ENCODE measurements at places on chromosomes 4 and X.
A peak's percentile ranks its signal among the peaks of the same experiment; 100 is the strongest.

DNA sequence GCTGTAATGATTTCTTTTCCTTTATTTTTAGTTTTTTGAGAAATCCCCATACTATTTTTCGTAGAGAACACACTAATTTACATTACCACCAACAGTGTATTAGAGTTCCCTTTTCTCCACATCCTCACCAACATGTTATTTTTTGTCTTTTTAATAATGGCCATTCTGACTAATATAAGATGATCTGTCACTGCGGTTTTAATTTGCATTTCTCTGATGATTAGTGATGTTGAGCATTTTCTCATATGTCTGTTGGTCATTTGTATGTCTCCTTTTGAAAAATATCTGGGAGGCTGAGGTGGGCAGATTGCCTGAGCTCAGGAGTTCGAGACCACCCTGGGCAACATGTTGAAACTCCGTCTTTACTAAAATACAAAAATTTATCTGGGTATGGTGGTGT, 30.2 kb downstream of the SPINK2 start:
- no peak for DNase-seq

DNA sequence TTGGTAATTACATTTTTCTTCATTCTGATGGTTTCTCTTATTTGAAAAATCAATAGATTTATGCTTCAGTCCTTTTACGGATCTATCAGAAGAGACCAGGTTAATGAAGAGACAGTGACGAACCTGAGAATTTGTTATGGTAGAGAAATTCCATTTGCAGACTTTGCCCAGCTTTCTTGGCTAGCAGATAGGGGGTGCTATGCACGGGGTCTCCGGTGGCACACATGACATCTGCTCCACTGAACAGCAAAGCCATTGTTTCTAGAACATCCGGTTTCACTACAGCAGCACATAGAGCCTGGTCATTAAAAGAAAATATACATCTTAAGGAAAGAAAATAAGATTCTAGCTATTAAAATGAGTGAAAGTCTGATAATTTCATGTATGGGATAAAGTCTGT, 85.1 kb downstream of the ARAP2 start:
- no peak for DNase-seq

DNA sequence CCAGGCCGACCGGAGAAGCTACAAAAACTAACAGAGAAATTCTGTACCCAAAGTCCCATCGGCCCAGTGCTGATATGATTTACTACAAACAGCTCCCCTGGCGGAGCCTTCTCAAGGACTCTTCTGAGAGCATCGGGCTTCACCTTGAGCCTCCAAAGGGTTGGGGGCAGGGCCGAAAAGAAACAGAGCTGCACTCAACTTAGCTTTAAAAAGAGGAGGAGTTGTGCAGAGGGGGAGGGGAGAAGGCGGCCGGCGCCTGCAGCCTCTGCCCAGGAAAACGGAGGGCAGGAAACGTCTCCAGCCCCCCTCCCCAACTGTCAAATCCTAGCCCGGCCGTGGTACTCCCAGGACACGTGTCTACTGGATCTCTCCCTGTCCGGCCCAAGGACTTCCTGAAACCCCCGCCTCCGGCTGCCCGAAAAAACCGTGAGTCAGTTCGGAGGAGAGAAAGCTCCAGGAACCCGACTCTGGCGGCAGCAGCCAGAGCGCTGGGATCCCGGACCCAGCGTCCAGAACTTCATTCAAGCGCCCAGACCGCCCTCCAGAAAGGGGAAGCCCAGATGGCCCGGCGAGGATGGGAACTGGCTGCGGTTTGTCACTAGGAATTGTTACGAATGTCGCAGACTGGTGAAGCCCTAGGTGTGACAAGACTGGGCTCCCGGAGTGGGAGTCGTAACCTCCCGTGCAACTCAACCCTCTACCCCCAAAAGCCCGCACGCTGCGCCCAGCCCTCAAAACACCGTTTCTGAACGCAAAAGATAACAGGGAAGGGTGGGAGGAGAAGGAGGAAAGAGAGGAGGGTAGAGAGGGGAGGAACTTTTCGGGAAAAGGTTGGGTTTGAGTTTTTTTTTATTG, 973 bp downstream of the ADAMTS3 start:
- DNase-seq = peak; percentile 34

GRCh38 chrX:148562846-148563245, 62.4 kb downstream of the AFF2 start:
- no peak for DNase-seq

DNA sequence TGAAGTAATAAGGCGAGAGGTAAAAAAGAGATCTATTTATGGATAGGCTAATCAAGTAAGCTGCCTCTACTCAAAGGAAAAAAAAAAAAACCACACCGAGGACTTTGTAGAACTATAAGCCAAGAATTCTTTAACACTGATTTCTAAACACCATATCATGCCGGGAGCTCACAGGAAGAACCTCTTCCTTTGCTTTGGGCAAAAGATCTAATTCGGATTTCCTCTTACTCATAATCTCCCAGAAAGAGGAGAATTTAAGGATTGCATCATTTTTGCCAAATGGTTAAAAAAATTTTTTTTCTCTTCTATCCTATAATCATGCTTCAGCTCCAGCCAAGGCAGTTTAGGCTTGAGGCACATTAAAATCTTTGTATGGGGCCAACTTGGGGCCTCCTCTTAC, 95.5 kb downstream of the ZNF827 start:
- DNase-seq = no peak

DNA sequence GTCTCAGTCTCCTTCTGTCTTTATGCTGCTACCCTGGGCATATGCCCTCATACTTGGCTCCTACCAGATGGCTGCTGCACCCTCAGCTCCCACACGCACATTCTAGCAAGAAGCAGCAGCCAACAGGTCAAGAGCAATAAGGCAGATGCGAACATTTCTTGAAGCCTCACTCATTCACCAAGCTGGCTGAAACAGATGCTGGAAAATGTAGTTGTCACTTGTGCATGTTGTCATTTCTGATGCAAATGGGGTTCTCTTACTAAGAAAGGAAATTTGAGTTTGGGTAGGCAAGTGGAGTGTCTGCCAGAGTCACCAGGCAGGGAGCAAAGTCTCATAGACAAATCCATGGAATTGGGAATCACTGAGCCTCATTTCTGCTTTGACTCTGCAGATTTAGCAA, 57.4 kb upstream of the SORBS2 start:
- no peak for DNase-seq

DNA sequence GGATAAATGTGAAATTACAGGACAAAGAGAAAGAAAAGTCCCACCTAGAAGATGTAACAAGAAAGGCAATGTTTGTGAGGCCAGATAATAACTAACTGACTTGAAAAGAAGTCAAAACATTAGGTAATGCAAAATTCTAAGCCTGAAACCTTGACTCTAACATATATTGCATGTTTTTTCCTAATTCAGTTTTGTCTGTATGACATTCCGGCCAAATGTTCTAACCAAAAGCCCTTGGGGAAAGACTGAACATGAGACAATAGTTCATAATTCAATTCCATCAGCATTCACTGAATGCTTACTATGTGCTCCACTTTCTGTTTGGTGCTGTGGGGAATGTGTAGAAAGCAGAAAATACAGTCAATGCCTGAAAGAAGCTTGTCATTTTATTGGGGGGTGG, 84.8 kb upstream of the PLAC1 start:
- DNase-seq = no peak

- no peak for DNase-seq
Measured at GRCh38 chr4:48203819-48204218, 65.8 kb downstream of the TEC start.

DNA sequence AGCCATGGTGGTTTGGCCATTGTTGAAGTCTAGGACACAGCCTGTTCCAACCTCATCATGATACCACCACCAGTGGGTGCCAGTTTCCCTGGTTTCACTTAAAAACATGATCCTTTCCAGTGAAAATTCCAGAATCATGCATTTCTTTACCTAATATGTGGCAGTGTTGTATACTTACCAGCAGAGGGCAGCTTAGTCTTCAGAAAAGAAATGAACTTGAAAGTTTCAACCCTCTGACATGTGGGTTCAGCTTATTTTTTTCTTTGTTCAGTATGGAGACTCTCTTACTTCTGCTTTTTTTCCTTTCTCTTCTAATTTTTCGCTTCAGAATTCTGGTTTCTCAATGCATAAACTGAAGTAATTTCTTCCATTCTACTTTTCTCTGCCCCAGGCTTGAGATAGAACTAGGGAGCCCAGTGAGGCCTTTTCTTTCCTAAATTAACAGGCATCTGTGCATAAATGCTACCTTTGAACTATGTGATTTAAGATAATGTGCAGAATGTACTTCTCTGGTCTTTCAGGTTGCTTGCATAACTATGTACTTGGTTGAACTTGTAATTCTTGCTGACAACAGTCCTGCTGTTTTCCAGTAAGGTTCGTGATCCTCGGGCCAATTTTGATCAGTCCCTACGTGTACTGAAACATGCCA, 10.7 kb downstream of the LIAS start:
- DNase-seq = no peak

DNA sequence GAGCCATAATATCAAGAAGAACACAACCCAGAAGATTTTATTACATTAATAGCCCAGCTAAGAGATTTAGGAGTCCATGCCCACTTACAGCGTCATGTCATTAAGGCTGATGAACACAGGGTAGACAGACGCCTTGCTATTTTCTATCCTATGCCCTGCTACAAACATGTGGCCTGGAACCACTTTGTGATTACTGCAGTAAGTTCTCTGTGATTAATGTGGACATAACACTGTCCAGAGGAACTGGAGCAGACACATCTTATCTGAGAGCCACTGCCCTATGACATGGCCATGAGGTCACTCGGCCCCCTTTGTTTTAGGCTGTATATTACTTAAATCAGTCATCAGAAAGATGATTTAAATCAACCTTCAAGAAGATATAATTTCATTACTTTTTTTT, 211.7 kb downstream of the MAML3 start:
- no peak for DNase-seq

DNA sequence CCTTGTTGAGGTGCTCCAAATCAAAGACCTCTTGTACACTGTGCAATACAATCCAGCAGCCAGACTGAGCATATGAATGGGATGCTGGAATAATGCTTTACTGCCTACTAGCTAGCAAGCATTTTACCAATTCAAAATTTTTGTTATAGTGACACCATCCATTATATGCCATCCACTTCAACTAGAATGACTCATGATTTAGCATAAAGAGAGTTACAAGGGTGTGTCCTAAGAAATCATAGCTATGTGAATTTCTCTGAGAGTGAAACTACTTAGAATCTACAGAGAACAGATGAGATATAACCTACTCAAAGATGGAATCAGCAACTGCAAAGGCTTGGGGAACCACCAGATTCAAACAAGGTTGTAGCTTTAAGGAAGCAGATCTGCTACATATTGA, 221.9 kb downstream of the LHFPL1 start:
- DNase-seq = no peak

DNA sequence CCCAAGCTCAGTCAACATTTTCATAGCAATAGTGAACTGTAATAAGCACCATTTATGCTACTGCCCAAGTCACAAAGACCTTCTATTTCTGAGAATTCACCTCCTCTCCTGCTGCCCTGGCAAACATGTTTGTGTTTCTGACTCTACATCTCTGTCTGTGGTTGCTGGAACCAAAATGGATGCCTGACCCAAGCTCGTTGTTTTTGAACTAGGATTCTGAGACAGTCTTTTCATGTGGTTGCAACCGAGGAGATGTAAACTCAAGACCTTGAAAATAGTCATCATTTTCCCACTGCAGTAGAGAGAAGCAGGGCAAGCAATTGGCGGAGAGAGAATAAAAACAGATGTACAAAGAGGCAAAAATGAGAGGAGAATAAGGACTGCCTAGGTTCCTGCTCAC, 160.2 kb downstream of the RAB28 start:
- DNase-seq = no peak

GRCh38 chrX:38750551-38750950, 50.7 kb upstream of the MID1IP1 start:
- DNase-seq = no peak

DNA sequence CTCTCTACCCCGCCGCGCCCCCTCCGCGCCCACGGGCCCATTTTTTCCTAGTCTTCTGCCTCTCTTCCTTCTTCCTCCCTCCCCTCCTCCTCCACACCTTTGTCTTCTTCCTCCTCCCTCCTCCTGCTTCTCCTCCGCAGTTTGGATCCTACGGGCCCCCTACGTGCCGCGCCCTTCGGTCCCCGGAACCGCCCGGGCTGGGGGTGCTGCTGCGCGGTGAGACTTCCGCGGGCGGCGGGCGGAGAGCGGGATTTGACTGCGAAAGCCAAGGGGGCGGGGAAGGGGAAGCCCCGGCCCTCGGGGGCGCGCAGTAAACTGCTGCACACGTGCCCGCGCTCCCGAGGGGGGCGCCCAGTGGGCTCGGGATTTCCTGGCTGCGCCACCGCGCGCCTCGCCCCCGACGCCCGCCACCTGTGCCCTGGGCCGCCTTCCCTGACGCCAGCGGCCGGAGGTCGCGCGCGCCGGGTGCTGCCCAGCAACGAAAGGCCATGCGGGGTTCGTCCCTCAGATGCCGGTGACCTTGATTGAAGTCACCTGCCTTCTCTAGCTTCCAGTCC, 3.3 kb upstream of the NKX3-2 start:
- DNase-seq = no peak

DNA sequence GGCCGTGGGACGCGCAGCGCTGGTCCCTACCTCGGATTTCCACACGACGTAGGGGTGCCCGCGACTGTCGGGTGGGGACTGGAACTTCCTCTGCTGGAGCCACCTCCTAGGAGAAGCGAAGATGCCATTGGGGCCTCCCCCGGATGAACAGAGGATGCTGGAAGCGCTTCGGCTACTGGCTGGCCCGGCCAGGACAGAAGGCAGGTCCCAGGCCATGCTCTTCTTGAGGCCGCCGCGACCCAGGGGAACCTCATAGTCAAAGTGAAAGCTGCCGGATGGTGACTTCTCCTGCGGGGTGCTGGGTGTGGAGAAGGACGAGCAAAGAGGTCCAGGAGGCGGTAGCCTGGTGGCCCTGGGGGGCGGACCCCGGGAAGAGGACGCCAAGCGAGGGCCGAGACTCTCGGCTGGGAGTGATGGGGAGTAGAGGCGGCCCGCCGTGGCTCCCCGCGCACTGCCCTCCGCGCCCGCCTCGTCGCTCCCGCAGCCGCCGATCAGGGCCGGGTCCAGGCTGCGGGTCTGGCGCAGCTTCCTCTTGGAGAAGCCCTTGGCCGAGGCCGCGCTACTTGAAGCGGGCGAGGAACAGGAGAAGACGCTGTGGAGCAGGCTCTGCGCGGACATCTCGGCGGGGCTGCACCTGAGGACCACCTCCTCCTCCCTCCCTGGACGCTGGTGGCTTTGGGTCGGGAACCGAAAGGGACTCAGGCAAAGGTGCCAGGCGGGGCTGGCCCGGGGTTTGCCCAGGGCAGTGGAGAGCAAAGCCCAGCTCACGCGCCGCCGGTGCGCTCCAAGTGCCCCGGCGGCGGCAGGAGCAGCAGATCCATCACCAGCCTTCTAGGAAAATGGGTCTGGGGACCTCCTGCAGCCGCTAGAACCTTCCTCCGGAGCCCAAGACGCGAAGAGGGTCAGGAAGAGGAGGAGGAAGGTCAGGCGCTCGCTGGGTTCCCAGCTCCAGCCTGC, 1.2 kb downstream of the ARHGAP6 start:
- DNase-seq = peak; percentile 70

GRCh38 chr4:53459548-53459947, 82.1 kb downstream of the FIP1L1 start:
- no peak for DNase-seq

GRCh38 chr4:89316931-89317366, 9.3 kb upstream of the GPRIN3 start:
- no peak for DNase-seq

GRCh38 chr4:41022116-41022515, 192.2 kb downstream of the APBB2 start:
- no peak for DNase-seq

- DNase-seq = no peak
Measured at GRCh38 chr4:64156253-64156652, 253.0 kb downstream of the TECRL start.
